PC-9 (cell line): ENCODE measurements at places on chromosomes 4 and X. TPM values are rescaled to one million over a fixed set of nuclear protein-coding genes. Genes with fewer than 3 reads are reported as not detected.

FHDC1 gene
- 16.8 and 17.4 TPM in 2 replicates for total RNA-seq

F11 gene
- not detected in 2 replicates for total RNA-seq

PNMA3 gene
- not detected in 2 replicates for total RNA-seq

PALLD gene
- 139 and 156 TPM in 2 replicates for total RNA-seq

POU3F4 gene
- total RNA-seq, result not detected in 2 replicates

MAEA gene
- total RNA-seq, result 79.4 and 88.6 TPM in 2 replicates

BMPR1B gene
- total RNA-seq, result 1.1 and 3.2 TPM in 2 replicates

DNA sequence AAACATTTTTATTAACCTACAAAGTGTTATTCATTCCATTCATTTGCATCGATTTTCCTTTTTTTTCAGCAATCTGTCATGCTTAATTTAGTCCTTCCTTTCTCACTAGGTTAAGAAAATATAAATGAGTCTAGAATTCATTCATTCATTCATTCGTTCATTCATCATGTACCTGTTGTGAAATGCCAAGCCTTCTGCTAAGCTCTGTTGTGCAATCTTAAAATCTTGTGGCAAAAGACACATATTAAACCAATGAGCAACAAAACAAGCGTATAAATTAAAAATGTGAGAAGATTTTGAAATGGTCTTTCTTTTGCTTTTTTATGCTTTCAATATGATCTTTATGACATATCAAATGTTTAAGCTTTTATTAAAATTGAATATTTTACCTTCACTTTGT is 88.6 kb upstream of the MAD2L1 start:
- H3K27me3 ChIP-seq, result no peaks in the 10 kb centered on the region
- H3K36me3 ChIP-seq, result no peaks in the 10 kb centered on the region
- H3K4me3 ChIP-seq, result no peak overlapping the region
- H3K27ac ChIP-seq, result no peak overlapping the region

- no peak overlapping the region for H3K4me3 ChIP-seq
- H3K36me3 ChIP-seq, result no peaks in the 10 kb centered on the region
- peaks cover 10% of the 10 kb centered on the region for H3K4me1 ChIP-seq
- DNase-seq, result no peak
- no peaks in the 10 kb centered on the region for H3K27me3 ChIP-seq
- peak overlapping the region; percentile 50 for H3K27ac ChIP-seq
Measured at GRCh38 chr4:87853108-87853507, 20.3 kb downstream of the MEPE start.

DNA sequence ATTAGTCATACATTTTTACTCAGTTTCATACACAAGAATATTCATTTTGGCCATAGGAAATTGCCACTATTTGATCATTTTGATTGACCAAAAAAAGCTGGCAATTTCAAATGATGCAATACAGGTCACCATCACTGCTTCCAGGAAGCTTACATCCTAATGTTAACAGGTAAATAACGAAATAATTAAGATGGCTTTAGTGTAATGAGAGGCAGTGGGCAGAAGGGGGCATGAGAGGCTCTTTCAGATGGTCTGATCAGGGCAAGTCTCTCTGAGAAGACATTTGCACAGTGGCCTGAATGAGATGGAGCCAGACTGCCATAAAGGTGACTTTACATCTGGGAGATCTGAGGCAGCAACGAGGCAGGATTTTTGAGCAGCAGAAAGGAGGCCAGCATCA is 170.7 kb downstream of the SLIT2 start:
- H3K27ac ChIP-seq, result no peak overlapping the region
- DNase-seq, result no peak
- no peaks in the 10 kb centered on the region for H3K36me3 ChIP-seq
- H3K4me3 ChIP-seq, result no peak overlapping the region
- no peaks in the 10 kb centered on the region for H3K27me3 ChIP-seq

DNA sequence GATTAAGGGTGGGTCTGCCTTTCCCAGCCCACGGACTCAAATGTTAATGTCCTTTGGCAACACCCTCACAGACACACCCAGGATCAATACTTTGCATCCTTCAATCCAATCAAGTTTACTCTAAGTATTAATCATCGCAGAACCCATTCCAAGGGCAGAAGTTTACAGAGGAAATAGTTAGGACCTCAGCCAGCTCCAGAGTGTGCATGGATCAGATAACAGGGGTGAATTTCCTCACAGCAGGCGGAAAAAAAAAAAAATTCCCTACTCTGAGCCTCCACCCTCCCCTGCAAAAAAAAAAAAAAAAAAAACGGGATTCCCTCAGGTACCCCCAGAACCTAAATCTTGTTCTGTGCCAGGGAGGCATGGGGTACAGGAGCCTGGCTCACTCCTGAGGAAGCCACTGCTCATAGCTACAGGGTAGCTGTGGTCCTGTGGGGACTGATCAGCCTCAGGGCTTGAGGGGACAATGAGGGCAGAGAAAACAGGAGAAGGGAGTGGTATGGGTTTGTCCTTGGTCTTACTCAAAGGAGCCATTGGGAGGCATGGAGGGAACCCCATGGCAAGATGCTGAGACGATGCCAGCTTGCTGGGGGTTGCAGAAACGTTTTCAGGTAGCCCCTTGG is 113.0 kb downstream of the DHRSX start:
- DNase-seq, result no peak
- peaks cover 4% of the 10 kb centered on the region; the same call in 1 of the 2 replicates for H3K36me3 ChIP-seq
- no peak overlapping the region for H3K4me3 ChIP-seq
- H3K27me3 ChIP-seq, result no peaks in the 10 kb centered on the region
- peaks cover 26% of the 10 kb centered on the region for H3K4me1 ChIP-seq
- H3K27ac ChIP-seq, result no peak overlapping the region

DNA sequence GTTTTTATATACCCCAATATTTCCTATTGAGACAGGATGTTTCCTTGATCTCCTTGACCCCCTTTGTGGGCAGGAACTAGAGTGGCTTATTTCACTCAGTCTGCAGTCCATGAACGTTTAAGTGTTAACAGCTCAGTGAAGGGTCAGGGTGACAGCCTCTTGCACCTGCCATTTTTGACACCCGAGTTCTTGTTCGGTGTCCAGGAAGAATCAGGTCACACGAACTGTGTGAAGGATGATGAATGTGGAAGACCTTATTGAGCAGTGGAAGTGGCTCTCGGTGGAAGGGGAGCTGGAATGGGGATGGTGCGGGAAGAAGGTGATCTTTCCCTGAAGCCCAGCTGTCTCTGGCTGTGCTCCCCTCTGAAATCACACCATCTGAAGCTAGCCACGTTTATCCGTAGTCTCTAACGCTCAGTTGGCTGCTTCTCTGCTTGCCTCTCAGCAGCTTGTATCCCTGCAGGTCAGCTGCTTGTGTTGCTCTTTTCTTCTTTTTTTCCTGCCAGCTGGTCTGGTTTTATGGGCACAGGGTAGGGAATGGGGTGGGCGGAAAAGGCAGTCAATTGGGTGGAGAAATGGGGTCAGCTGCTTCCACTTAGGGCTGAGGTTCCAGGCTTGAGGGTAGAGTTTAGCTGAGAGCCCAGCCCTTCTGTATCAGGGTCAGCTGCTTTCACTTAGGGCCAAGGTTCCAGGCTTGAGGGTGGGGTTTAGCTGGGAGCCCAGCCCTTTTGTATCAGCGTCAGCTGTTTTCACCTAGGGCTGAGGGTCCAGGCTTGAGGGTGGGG is 29.0 kb upstream of the CCNG2 start:
- H3K36me3 ChIP-seq, result no peaks in the 10 kb centered on the region
- no peak overlapping the region for H3K27ac ChIP-seq
- H3K27me3 ChIP-seq, result no peaks in the 10 kb centered on the region
- no peak overlapping the region for H3K4me3 ChIP-seq

DNA sequence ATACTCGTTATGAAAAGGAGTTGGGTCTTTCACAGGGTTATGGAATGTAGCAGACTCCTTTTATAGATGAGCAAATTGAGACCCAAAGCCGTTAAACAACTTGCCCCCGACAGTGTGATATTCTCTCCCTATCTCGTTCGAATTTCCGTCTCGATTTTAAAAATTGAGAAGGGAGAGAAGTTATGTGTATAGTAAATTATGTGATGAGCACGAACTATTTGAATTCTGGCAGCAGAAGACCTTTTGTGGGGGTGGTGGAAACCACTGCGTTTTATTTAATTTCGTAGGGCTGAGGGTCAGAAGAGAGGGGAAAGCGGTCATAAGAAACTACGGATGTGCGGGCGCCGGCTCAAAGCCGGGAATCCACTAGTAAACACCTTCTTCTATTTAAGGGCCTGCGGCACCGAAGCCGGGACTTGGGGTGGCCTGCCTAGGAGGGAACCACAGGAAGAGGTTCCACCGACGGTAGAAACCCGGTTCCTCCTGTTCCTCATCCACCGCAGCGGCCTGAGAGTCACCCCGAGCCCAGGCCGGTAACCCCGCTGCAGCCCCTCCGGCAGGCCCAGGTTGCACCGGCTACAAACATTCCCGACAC is 1.5 kb upstream of the DDX3X start:
- H3K4me1 ChIP-seq, result no peaks in the 10 kb centered on the region
- no peaks in the 10 kb centered on the region for H3K27me3 ChIP-seq
- peak overlapping the region; percentile 54; the same call in 1 of the 2 replicates for H3K4me3 ChIP-seq
- no peaks in the 10 kb centered on the region for H3K36me3 ChIP-seq

DNA sequence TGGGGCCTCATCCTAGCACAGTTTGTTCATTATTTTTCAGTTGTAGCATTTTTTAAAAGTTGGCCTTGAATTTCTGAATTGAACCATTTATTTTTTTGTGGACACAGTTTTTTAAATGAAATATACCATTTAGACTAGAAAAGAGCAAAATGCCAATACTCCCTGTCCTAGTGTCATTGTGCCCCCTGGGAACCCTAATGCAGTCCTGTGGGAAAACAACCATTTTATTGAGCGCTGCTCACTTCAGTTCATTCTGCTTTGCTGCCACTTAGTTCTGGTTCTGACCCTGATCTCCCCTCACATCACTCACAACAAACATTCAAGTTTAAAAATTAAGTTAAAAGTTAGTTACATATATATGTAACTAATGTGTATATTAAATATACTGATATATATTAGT is 5.4 kb downstream of the NFKB1 start:
- no peak overlapping the region for H3K27ac ChIP-seq
- peaks cover 29% of the 10 kb centered on the region for H3K4me1 ChIP-seq
- H3K36me3 ChIP-seq, result no peaks in the 10 kb centered on the region
- H3K27me3 ChIP-seq, result no peaks in the 10 kb centered on the region
- H3K4me3 ChIP-seq, result no peak overlapping the region

GRCh38 chrX:6732101-6732500 is 197.2 kb upstream of the VCX3A start:
- H3K4me3 ChIP-seq, result no peak overlapping the region
- no peaks in the 10 kb centered on the region for H3K4me1 ChIP-seq
- H3K27me3 ChIP-seq, result no peaks in the 10 kb centered on the region
- H3K36me3 ChIP-seq, result no peaks in the 10 kb centered on the region
- DNase-seq, result no peak

- peak; percentile 4 for DNase-seq
- H3K36me3 ChIP-seq, result no peaks in the 10 kb centered on the region
- no peaks in the 10 kb centered on the region for H3K27me3 ChIP-seq
- no peak overlapping the region for H3K27ac ChIP-seq
Measured at GRCh38 chr4:85084371-85085094, 118.0 kb upstream of the WDFY3 start.

DNA sequence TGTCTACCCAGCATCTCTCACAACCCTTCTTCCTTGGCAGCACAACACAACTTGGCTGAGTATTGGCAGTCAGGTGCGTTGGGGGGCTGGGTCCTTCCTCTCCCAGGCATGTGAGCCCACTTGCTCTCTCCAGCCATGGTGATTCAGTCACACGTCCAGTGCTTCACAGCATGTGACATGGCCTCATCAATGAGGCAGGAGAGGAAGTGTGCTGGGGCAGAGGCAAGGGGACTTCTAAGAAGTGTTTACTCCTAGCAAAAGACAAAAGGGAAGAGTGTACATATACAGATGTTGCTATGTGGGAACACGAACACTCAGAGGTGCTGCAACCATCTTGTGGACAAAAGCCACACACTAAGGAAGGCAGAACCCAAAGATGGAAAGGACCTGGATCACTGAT is 380.8 kb downstream of the FBXW7 start:
- H3K4me3 ChIP-seq, result no peak overlapping the region
- no peak for DNase-seq
- no peak overlapping the region for H3K27ac ChIP-seq
- no peaks in the 10 kb centered on the region for H3K36me3 ChIP-seq
- no peaks in the 10 kb centered on the region for H3K27me3 ChIP-seq

- H3K4me1 ChIP-seq, result no peaks in the 10 kb centered on the region
- no peaks in the 10 kb centered on the region for H3K36me3 ChIP-seq
- no peak for DNase-seq
- H3K27me3 ChIP-seq, result no peaks in the 10 kb centered on the region
- no peak overlapping the region for H3K4me3 ChIP-seq
Measured at GRCh38 chr4:147491086-147491485, 10.2 kb downstream of the EDNRA start.

DNA sequence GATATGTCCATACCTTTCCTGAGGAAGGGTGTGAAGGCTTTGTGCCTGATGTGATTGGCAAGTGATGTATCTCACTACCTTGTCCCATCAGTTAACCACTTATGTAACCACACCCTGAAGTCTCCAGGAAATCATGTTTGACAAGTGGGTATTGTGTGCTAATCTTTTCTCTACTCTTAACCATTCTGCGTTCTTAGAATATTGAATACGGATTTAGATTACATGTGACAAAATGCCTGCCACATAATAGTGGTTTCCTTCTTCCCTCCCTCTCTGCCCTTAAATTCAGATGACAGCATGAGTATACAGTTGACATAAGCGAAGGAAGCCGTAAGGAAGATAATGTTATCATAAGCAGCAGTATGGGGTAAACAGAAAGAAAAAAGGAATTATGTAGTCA is 108.4 kb downstream of the KLHL8 start:
- H3K27ac ChIP-seq, result no peak overlapping the region
- no peak for DNase-seq
- no peaks in the 10 kb centered on the region for H3K27me3 ChIP-seq
- 0 out of 2 replicates have a peak, but pooled peaks cover 10% of the 10 kb centered on the region for H3K36me3 ChIP-seq
- no peak overlapping the region for H3K4me3 ChIP-seq

- H3K36me3 ChIP-seq, result no peaks in the 10 kb centered on the region
- no peaks in the 10 kb centered on the region for H3K27me3 ChIP-seq
- DNase-seq, result peak; percentile 48
Measured at GRCh38 chrX:8738588-8739189, 6.8 kb upstream of the ANOS1 start.

- DNase-seq, result no peak
- H3K27ac ChIP-seq, result no peak overlapping the region
- H3K36me3 ChIP-seq, result no peaks in the 10 kb centered on the region
Measured at GRCh38 chr4:185189606-185190305, 14.0 kb downstream of the CFAP97 start.

GRCh38 chrX:79452881-79453280 is 85.7 kb upstream of the ITM2A start:
- no peaks in the 10 kb centered on the region for H3K4me1 ChIP-seq
- H3K27me3 ChIP-seq, result no peaks in the 10 kb centered on the region
- H3K27ac ChIP-seq, result no peak overlapping the region
- DNase-seq, result no peak
- no peaks in the 10 kb centered on the region for H3K36me3 ChIP-seq

- no peaks in the 10 kb centered on the region for H3K36me3 ChIP-seq
- H3K4me1 ChIP-seq, result no peaks in the 10 kb centered on the region
- no peak overlapping the region for H3K27ac ChIP-seq
- H3K4me3 ChIP-seq, result no peak overlapping the region
Measured at GRCh38 chr4:6071959-6072720, 53.9 kb upstream of the C4orf50 start.

DNA sequence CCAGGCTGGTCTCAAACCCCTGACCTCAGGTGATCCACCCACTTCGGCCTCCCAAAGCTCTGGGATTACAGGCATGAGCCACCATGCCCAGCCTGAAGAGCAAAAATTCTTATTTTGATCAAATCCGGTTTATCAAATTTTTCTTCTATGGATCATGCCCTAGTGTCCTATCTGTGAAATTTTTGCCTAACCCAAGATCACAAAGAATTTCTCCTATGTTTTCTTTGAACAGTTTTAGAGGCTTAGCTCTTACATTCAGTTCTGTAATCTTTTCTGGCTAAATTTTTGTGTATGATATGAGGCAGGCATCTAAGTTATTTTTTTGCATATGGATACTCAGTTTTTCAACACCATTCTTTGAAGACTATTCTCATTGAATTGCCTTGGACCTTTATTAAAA is 27.4 kb downstream of the EDNRA start:
- H3K27ac ChIP-seq, result no peak overlapping the region
- H3K4me3 ChIP-seq, result no peak overlapping the region
- DNase-seq, result no peak
- H3K36me3 ChIP-seq, result no peaks in the 10 kb centered on the region
- no peaks in the 10 kb centered on the region for H3K4me1 ChIP-seq
